ENCODE measurements at places on chromosomes 5 and 9. TPM values are rescaled to one million over a fixed set of nuclear protein-coding genes. Genes with fewer than 3 reads are reported as not detected.

The ESM1 gene
- 0.98 TPM for total RNA-seq

The CCDC69 gene
- total RNA-seq, result 0.13 TPM

The CYFIP2 gene
- 9.9 TPM for total RNA-seq

The OTP gene
- total RNA-seq, result not detected

The NME5 gene
- 0.17 TPM for total RNA-seq

The DDX4 gene
- total RNA-seq, result not detected

The SLC36A2 gene
- total RNA-seq, result not detected

The SLC4A9 gene
- total RNA-seq, result not detected

The FBXO10 gene
- 22.8 TPM for total RNA-seq

The SUSD3 gene
- not detected for total RNA-seq

The OR13J1 gene
- total RNA-seq, result not detected

The FAM163B gene
- not detected for total RNA-seq

The CCNO gene
- 0.32 TPM for total RNA-seq

The GARNL3 gene
- 1.2 TPM for total RNA-seq

The CATSPER3 gene
- 0.11 TPM for total RNA-seq

- no peak for DNase-seq
These were observed 63.4 kb upstream of the WWC1 start for GRCh38 chr5:168227973-168228615.

DNA sequence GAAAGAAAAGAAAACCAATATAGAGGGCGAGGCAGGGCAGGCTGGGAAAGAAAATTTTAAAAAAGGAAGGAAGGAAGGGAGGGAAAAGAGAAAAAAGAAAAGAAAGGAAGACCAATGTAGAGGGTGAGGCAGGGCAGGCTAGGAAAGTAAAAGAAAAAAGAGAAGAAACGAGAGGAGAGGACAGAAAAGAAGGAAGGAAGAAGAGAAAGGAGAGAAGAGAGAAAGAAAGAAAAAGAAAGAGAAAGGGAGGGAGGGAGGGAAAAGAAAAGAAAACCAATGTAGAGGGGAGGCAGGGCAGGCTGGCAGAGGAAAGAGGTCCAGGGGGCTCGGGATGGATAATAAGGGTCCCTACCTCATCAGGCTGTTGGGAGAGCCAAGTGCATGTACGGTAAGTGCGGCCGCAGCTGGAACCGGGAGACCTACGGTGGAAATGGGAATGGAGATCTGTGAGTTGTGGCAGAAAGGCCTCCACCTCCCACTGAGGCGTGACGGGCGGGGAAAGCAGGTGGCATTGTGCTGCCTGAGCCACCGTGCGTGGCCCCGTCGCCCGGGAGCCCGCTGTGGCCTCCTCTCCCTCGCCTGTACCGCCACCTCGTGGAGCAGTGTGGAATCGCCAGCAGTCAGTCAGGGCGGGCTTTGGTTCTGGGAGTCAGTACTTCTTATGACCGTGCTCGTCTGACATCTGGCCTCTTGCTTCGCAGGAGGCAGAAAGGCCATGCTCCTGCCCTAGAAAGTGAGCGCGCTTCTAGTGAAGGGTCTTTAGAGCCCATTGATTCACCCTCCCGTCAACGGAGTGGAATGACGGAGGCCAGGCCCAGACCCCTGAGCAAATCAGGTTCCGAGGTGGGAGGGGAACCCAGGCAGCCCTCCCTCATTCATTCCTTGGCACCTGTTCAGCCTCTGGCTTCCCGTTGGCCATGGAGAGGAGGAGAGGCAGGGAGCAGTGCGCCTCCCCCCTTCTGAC, 10.4 kb upstream of the NHP2 start:
- peak; percentile 61 for DNase-seq

DNA sequence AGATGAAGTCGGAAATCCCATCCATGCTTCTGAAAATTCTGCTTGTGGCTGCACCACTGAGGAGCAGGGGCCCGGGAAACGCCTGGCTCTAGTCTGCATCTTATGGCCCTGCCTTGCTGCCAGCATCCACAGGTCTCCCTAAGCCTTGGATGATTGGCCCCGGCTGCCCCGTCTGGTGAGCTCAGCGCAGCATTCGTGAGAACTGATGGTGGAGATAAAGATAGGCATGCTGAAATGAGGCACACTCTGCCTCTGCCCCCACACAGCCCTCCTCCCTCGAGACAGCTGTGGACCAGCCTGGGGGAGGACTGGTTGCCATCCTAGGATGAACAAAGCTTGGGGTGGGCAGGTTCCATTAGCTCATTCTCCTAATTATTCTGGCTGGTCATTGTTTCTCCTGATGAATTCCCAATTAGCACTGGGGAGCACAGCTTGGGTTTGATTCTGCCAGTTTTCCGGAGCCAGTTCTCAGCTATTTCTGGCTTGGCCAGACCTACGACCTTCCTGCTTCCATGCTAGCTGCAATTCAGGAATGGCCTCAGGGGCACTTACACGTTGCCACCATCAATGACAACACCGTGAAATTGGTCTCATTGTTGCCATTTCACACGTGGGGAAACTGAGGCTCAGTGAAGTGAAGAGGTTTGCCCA, 62.8 kb upstream of the CPEB4 start:
- peak; percentile 19 for DNase-seq

GRCh38 chr5:162242416-162242815, 174.8 kb downstream of the GABRG2 start:
- no peak for DNase-seq

DNA sequence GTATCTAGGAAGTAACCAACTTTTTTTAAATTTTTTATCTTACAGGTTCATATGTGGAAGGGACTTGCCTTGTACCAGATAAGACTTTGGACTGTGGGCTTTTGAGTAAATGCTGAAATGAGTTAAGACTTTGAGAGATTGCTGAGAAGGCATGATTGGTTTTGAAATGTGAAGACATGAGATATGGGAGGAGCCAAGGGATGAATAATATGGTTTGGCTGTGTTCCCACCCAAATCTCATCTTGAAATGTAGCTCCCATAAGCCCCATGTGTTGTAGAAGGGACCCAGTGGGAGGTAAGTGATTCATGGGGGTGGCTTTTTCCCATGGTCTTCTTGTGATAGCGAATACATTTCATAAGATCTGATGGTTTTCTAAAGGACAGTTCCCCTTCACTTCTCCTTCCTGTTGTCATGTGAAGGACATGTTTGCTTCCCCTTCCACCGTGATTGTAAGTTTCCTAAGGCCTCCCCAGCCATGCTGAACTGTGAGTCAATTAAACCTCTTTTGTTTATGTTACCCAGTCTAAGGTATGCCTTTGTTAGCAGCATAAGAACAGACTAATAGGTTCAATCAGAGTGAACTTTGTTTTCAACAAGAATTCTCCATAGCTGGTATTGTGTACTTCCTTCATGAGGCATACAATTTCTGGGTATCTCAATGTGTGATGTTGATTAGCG, 535.6 kb upstream of the MEF2C start:
- no peak for DNase-seq

GRCh38 chr5:96780626-96781025, 27.1 kb downstream of the ERAP1 start:
- peak; percentile 34 for DNase-seq

GRCh38 chr9:110081395-110081794, 126.6 kb downstream of the C9orf152 start:
- DNase-seq, result peak; percentile 48

- DNase-seq, result no peak
These were observed 75.5 kb downstream of the UNC13B start for GRCh38 chr9:35237311-35237710.

- no peak for DNase-seq
These were observed 145.0 kb upstream of the CDH10 start for GRCh38 chr5:24789611-24790351.

DNA sequence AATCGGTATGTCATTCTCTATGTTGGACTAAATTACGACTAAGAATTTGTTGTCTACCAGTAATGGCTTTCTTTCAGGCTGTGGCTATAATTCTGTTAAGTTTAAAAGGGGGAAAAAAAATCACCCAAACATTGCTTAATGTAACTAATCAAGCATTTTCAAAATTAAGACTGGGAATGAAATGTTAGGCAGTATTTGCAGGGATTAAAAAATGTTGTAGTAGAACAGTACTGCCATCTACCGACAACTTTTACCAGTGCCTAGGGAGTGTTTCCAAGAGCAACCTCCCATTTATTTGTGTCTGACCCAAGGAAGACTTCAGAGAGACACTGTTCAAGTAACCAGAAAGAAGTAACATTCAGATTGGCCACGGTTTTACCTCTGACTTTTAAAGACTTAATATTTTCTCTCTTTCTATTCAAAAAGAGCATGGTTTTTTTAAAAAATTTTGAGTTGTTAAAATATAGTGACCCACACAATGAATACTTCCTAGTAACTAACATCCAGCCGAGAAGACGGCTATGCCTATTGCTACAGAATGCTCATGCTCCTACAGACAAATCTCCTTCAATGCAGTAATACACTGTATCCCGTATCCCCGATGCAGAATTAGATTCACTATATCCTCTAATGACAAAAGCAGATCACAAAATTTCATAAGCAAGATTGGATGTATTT, 92.4 kb downstream of the ARL15 start:
- peak; percentile 65 for DNase-seq

- no peak for DNase-seq
These were observed 232.2 kb downstream of the DENND1A start for GRCh38 chr9:123697686-123698085.

GRCh38 chr5:163604013-163604412, 98.6 kb downstream of the MAT2B start:
- no peak for DNase-seq

- DNase-seq, result no peak
These were observed 74.8 kb downstream of the HABP4 start for GRCh38 chr9:96524764-96525163.

GRCh38 chr5:31860726-31861433, 221.9 kb downstream of the PDZD2 start:
- no peak for DNase-seq

GRCh38 chr9:114894609-114895433, 35.6 kb downstream of the TNFSF8 start:
- DNase-seq, result peak; percentile 96

GRCh38 chr9:90640361-90640760, 2.3 kb downstream of the DIRAS2 start:
- no peak for DNase-seq

- peak; percentile 64 for DNase-seq
These were observed 26.5 kb upstream of the MTMR12 start for GRCh38 chr5:32339198-32339597.

- no peak for DNase-seq
These were observed 100.0 kb downstream of the ZSWIM6 start for GRCh38 chr5:61431923-61432620.

GRCh38 chr5:176589039-176589769, 20.8 kb downstream of the GPRIN1 start:
- no peak for DNase-seq

GRCh38 chr9:84190411-84190810, 150.1 kb downstream of the SLC28A3 start:
- DNase-seq, result no peak

- peak; percentile 70 for DNase-seq
These were observed 112.5 kb downstream of the FAM114A2 start for GRCh38 chr5:153926201-153926600.

GRCh38 chr9:125541840-125542243, 165.2 kb downstream of the MAPKAP1 start:
- DNase-seq, result no peak

- no peak for DNase-seq
These were observed 168.0 kb downstream of the KIF4B start for GRCh38 chr5:155181542-155181941.

- DNase-seq, result peak; percentile 21
These were observed 94.9 kb downstream of the PCDH1 start for GRCh38 chr5:141783005-141783946.

- no peak for DNase-seq
These were observed 35.5 kb downstream of the ADAM19 start for GRCh38 chr5:157540124-157540523.

GRCh38 chr9:1920386-1920785, 94.8 kb upstream of the SMARCA2 start:
- no peak for DNase-seq

DNA sequence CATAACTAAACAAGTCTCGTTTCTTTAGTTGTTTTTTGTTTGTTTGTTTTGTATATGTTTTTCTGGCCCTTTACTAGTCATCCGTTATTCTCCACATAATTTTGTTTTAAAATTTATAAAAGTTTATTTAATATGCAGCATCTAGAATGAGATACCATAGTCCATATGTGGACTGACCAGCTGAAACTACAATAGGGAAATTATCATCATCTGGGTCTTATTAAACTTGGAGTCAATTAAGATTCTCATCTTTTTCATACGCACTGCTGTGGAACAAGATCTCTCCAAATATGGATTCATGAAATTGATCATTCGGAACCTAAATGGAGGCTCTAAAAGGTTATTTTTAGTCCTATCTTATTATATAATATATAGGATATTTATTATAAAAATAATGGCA, 99.3 kb downstream of the FGF1 start:
- DNase-seq, result no peak
